Stimulated activated CD8-positive, alpha-beta memory T cell treated with anti-CD3 and anti-CD28 coated beads, Interleukin-7, amount 100 ng/mL, for 1 hour (primary cell): ENCODE measurements at places on chromosomes 16 and 17.

- DNase-seq: no peak
These were observed 1.7 kb downstream of the SLC25A10 start for GRCh38 chr17:81713556-81714411.

DNA sequence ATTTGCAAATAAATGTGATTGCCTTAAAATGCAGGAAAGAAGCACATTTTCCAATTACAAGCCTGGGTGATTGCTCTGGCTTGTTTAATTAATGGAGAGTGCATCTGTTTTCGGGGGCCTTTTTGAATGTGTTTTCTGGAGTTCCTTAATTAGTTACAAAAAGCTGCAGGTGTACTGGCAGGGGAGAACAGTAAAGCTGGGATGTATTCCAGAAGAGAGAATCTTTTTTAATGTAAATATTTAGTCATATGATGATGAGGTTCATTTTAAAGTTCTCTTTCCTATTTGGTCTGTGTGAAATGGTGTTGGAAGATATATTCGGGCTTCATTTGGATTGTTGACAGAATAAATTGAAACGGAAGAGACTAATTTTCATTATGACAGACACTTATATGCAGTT, 70.9 kb upstream of the N4BP1 start:
- DNase-seq: no peak

GRCh38 chr17:73052923-73053322, 39.6 kb downstream of the SLC39A11 start:
- no peak for DNase-seq

GRCh38 chr16:88701581-88702370, 4.4 kb downstream of the RNF166 start:
- no peak for DNase-seq

DNA sequence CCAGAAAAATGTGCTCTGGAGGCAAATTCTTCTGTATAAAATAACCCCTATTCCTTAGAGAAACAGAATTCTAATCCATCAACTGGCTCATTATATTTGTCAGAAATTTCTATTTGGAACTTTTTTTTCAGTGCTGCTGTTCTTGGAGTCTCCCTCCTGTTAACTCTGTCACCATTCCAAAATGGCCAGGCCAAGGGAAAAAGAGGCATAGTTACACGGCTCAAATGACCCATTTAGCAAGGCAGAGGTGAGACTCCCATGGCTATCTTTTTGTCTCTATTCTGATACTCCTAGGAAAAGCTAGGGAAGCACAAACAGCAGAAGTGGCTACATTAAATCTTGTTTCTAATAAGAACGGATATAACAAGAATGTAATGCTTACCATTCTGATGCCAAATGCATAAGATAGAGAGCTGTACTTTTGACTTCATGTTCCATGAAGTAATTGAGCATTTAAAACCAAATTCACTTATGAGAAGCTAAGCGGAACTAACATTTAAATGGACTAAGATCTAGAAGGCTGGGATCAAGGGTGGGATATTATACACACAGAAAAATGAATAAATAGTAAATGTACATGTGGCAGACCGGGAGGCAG, 64.4 kb upstream of the CORO6 start:
- DNase-seq: no peak

DNA sequence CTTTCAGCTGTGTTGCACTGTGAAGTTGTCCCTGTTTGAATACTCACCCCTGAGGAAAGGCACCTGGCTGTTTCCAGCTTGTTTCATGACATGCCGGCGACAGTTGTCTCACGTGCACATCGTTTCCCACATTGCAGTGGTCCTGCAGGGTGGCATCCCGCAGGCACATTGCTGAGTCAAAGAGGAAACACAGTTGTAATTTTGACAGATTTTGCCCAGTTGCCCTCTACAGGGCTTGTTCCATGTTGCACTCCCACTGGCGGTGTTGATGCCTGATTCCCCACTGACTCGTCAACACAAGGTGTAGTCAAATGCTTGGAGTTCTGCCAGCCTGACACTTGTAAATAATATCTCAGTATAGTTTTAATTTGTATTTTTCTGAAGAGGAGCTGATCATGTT, 23.8 kb downstream of the EPN2 start:
- no peak for DNase-seq

GRCh38 chr17:74449773-74450172, 16.7 kb upstream of the CD300A start:
- no peak for DNase-seq
